ENCODE measurements at places on chromosomes 11 and 22.

- peak; percentile 16 for DNase-seq
These were observed 209.1 kb downstream of the BUD13 start for GRCh38 chr11:116563712-116564047.

DNA sequence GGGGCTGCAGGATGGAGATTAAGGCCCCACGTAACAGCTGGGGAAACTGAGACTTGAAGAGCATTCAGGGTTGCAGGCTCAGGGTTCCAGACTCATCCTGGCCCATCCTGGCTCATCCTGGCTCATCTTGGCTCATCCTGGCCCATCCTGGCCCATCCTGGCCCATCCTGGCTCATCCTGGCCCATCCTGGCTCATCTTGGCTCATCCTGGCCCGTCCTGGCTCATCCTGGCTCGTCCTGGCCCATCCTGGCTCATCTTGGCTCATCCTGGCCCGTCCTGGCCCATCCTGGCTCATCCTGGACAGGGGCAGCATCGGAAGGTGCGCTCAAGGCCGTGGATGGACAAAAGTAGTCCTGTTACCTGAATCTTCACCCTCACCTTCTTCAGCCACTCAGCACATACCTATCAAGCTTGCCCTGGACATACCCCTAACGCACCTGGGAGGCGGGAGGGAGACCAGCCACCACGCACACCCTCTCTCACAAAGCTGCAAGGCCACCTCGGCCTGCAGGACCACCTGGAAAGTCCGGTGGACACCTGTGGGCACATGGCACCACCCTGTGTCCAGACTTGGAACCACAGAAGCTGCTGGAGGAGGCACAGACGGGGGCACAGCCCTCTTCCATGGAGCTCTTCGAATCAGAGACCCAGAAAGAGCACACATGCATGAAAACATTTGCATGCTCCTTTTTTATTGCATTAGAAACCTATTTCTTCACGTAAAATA is 20.3 kb upstream of the NLRP6 start:
- no peak for DNase-seq

DNA sequence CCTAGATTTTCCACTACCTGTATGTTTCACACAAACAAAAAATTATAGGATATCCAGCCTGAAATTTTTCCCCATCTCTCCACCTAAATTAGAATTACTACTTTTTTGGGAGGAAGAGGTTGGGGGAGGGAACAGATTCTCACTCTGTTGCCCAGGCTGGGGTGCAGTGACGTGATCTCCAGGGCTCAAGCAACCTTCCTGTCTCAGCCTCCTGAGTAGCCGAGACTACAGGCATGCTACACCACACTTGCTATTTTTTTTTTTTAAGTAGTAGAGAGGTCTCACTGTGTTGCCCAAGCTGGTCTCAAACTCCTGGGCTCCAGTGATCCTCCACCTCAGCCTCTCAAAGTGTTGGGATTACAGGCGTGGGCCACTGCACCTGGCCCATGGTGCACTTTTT is 9.5 kb downstream of the JAML start:
- no peak for DNase-seq

DNA sequence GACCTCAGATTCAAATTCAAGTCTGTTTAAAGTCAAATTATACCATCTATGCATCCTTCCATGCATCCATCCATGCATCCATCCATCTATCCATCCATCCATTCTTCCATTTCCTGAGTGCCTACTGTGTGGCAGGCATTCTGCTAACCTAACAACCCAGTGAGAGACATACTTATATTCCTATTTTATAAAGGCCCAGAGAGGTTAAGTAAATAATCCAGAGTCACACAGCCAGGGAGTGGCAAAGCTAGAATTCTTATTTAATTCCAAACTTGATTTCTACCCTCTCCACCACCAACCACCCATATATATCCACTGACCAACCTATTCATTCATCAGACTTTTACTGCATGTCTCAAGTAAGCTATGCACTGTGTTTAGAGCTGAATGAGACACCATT is 53.8 kb downstream of the LRRC74B start:
- no peak for DNase-seq

DNA sequence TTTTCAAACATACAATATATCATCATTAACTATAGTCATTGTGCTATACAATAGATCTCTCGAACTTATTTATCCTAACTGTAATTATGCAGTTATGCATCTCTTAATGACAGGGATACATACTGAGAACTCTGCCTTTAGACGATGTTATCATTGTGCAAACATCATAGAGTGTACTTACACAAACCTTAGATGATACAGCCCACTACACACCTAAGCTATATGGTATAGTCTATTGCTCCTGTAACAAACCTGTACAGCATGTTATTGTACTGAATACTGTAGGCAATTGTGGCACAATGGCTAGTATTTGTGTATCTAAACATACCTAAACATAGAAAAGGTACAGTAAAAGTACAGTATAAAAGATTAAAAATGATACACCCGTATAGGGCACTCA is 27.4 kb upstream of the NRGN start:
- no peak for DNase-seq

DNA sequence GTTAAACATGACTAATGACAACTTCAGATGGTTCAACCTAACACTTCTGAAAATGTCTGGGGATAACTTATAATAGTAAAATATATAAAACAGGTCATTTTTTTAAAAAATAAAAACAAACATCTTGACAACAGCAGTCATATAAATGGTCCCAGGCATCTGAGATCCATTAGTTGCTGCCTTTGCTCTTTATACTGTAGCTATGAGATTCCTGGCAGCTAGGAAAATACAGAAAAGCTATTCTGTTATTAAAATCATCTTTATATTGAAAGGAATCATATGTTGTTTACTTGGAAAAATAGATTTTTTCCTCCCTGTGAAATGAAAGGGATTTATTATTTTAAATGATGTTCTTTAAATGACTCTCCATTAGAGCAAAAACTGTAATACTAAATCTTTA is 55.7 kb upstream of the DEUP1 start:
- no peak for DNase-seq

DNA sequence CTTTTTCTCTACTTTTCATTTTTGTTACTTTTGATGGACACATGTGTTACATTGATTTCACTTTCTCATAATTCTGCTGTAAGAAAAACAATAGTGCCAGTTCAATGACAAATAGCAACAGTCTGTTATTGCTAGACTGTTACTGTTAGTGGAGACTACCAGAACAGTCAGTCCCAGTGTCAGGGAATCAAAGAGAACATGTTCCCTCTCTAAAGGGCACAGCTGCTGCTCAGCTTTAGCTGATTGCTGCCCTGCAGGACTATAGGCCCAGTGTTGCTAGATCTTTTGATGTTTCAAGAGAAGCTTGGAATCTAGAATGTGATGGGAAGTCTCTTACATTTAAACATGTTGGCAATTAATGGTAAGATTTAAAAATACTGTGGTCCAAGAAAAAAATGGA is 3.4 kb downstream of the BIRC3 start:
- no peak for DNase-seq

GRCh38 chr22:23695571-23696325 is 4.9 kb downstream of the RGL4 start:
- DNase-seq: no peak

DNA sequence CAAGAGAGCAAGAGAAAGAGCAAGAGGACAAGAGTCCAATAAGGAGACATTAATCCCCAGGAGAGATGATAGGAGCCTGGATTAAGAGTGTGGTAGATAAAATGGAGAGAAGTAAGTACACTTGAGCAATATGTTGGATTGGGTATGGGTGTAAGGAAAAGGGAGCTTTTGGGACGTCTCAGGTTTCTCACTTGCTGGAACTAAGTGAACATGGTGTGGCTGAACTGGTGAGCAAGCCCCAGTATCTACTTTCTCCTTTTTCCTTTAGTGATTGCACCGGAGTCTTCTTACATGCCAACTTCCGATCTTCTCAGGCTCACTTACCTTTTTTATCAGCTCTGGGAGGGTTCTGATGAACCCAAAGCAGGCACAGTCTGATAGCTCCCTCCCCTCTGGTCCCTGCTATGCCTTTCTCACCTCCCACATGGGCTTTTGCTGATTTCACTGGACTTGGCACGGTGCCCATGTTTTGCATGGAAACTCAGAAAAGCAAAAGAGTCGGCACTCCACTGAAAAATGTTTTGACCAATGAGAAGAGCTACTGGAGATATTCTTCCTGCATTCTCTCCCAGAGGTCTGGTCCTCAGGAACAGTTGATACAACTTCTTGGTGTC is 14.5 kb upstream of the APLNR start:
- peak; percentile 76 for DNase-seq

- DNase-seq: no peak
These were observed 25.3 kb downstream of the IGLL5 start for GRCh38 chr22:22912988-22913253.

- peak; percentile 21 for DNase-seq
These were observed 96.1 kb downstream of the MAML2 start for GRCh38 chr11:96246718-96247552.

- DNase-seq: no peak
These were observed 4.6 kb upstream of the TMEM126A start for GRCh38 chr11:85643191-85643614.

- DNase-seq: no peak
These were observed 537.6 kb downstream of the BRD1 start for GRCh38 chr22:49289822-49290679.

GRCh38 chr11:112784323-112785073 is 176.7 kb upstream of the NCAM1 start:
- DNase-seq: no peak

DNA sequence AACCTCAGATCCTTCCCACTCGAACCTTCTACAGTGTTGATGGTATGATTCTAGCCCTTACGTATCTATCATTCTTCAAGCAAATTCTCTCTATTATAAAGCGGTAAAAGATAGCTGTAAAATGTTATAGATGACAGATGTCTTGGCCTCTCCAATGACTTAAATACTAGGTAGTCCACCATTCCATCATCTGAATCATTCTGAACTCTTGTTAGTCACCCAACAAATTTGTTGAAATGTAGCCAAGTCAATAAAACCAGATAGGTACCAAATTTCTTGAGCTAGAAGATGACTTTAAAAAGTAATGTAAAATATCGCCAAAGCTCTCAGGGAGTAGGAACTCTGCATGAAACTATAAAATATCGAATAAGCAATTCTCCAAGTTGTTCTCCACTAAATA is 32.6 kb upstream of the PICALM start:
- no peak for DNase-seq

DNA sequence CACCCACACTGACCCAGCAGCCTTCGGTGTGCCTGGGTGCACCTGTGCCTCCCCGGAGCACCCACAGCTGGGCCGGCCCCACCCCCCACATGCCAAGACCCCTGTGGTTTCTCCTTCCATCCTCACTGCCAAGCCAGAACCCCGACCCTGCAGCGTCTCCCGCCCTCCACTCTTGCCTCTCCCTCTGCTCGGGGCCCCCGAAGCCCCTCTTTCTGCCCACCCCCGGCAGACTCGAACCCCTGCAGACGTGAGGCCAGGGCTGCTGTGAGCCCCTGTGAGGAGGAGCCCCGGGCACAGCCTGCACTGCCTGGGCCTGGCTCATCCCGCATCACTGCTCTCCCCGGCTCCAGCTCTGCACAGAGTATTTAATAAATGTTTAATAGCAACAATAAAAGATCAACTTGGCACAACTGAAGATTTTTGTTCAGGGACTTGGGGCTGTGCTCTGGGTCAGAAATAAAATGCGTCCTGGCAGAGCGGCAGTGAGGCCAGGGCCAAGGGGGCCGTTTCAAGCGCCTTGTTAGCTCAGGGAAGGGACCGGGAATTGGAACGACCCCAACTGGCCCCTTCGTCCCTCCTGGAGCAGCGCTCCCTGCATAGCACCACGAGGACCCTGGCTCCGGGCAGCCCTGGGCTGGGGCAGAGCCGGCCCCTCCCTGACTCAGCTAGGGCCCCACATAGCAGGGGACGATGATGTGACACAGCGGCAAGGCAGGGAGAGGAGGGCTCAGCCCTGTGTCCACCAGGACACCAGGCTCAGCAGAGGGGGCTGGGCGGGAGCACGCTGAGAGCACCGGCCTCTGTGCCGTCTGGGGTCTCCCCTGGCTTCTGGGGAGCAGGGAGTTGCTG is 520.8 kb downstream of the BRD1 start:
- no peak for DNase-seq

GRCh38 chr22:36358533-36359469 is 29.0 kb downstream of the MYH9 start:
- DNase-seq: peak; percentile 22

GRCh38 chr11:112293614-112294013 is 33.0 kb upstream of the PLET1 start:
- peak; percentile 43 for DNase-seq

GRCh38 chr11:20059587-20060021 is 100.7 kb downstream of the DBX1 start:
- DNase-seq: no peak

GRCh38 chr11:67053896-67054329 is 2.7 kb upstream of the RHOD start:
- DNase-seq: peak; percentile 25

DNA sequence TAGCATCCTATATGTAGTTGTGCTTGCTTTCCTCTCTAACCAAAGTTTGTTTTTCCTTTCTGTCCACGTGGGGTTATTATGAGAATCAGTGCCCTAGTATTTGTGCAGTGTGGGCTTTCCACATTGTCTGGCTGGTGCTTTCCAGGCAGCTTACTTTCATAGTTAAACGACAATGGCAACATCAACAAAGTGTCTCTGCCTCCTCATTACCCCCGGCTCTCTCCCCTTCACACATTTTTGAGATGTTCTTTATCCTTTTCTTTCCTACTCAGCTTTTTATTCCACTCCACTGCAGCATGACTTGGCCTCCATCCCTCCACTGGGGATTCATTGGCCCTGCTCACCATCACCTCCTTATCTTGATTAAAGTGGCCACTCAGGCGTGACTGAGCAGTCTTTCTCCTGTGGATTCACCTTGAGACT is 19.1 kb downstream of the SPECC1L start:
- peak; percentile 28 for DNase-seq

GRCh38 chr11:30304620-30305019 is 18.3 kb upstream of the ARL14EP start:
- DNase-seq: no peak

DNA sequence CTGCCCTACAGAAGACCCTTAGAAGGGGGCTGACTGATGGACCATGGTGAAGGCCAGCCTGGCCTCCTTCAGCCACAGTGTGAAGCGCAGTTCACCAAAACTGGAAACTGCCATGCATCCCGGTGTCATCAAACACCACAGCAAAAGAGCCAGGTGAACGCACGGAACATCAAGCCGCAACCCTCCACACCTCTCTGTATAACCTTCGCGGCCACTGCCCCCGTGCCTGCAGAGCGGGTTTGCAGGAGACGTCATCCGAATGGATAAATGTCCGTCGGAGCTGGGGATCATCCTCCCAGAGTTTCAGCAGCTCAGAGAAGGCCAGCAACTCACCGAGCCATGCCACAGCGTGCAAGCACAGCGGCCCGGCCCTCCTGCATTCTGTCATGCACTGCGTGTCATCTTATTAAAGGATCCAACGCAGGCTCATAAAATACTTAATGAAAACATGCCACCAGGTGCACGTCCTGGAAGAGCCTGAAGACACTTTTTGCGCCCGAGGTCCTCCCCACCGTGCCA is 309.9 kb downstream of the BRD1 start:
- DNase-seq: no peak

DNA sequence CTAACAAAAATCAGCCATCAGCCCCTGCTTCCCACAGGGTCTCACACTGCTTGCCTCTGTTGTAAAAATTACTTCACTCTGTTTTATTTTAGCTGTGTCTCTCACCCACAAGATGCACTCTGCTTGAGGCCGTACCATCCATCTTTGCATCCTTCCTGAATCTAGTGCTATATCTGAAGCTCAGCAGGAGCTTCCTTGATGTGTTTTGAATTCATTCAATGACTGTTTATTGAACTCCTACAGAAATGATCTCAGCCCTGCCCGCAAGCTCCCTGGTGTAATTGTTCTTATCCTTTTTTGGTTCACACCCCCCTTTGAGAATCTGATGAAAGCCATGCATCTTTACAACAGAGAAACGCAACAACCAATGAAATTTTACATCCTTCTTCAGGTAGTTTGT is 310.2 kb upstream of the ZC3H12C start:
- DNase-seq: no peak

GRCh38 chr11:98423933-98424332 is 596.8 kb upstream of the CNTN5 start:
- no peak for DNase-seq
